ENCODE measurements at places on chromosomes 2 and 18. TPM values are rescaled to one million over a fixed set of nuclear protein-coding genes. Genes with fewer than 3 reads are reported as not detected.

- DNase-seq, result no peak
These were observed 12.1 kb downstream of the ACOXL start for GRCh38 chr2:110744429-110744828.

- no peak for DNase-seq
These were observed 98.7 kb upstream of the THOC1 start for GRCh38 chr18:366466-367061.

The CD8B2 gene
- not detected for total RNA-seq

DNA sequence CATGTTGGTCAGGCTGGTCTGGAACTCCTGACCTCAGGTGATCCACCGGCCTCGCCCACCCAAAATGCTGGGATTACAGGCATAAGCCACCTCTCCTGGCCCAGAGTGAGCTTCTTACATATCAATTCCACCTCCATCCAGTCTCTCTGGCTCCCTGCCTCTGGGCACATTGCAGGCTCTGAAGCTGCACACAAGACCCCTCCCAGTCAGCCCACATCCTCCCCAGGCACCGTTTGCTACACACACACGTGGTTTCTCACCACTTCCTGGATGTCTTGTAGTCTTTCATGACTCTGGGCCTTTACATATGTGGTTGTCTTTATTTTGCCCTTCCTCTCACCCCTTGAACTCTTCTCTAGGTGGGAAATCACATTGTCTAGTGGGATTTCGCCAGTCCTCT lies 64.0 kb upstream of the CABLES1 start:
- DNase-seq, result peak; percentile 87

DNA sequence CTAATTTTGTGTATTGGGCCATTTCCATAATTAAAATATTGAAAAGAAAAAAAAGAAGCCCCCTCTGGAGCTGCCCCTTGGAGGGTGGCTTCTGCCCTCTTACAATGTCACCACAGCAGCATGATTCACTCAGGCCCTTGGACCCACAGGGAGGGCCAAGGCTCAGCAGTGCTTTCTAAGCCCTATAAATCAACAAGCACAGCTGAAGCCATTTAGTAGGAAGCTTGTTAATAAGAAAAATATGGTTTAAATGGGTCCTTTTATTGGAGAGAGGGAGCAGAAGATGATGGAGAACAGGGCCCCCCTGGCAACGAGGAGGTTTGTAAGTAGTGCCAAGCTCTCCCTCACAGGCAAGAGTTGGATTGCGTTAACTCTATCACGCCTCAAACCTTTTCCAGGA lies 107.6 kb upstream of the FZD7 start:
- DNase-seq, result no peak

- DNase-seq, result no peak
These were observed 95.8 kb downstream of the PXDN start for GRCh38 chr2:1648241-1649102.

DNA sequence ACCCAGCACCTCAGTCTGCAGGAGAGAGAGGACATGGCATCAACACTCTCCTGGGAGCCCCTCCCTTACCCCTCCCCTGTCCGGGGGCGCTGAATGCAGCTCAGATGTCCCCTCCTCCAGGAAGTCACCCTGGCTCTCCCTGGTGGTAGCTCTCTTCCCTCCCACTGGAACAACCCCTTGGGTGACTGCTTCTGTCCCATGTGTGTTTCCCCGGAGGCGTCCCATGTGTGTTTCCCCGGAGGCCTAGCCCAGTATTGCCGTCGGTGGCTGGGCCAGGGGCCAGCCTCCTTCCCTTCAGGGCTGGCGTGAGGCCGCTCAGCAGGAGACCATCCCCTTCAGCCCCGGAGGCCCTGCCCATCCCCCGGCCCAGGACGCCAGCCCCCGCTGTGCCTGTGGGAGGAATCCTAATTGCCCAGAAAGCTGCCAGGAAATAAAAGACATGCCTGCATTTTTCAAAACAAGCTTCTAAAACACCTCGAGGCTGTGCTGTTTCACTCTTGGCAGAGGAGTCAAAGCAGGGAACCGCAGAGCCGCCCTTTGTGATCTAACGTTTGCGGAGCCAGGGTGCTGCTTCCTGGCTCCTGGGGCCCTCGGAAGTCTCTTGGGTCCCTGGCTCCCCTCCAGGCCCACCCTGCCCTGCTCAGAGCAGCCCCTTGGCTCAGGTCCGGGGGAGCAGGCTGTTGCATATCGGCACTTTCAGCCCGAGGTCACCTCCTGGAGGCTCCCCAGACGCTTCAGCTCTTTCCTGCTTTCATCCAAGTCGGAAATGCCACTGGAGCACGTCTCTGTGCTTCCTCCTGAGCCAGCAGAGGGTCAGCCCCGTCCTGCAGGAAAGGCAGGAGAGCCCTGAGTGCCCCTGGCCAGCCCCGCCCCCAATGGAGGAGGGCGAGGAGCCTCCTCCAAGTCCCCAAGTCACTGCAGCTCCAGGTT lies 11.4 kb downstream of the SNED1 start:
- DNase-seq, result peak; percentile 70

The EVA1A gene
- total RNA-seq, result not detected

DNA sequence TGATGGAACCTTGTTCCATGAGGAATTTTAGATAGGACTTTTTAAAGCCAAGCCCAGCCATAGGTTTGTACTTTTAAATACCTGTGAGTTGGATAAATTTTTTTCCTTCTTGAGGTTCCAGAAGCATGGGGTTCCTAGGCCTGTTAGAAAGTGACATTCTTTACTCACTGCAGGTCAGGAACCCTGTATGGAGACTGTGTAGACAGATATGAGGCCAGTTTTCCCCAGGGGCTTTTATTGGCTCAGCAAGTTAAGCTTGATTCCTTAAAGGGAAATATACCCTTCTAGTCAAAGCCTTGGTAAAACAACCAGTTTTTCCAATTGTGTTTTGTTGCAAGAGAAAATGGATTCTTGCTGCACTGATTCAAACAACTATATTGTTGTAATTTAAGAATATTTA lies 38.4 kb upstream of the GMCL1 start:
- no peak for DNase-seq

The SLC1A4 gene
- 2.2 TPM for total RNA-seq

GRCh38 chr2:54166121-54166773 lies 50.8 kb downstream of the ACYP2 start:
- DNase-seq, result no peak

The SERPINB4 gene
- not detected for total RNA-seq

DNA sequence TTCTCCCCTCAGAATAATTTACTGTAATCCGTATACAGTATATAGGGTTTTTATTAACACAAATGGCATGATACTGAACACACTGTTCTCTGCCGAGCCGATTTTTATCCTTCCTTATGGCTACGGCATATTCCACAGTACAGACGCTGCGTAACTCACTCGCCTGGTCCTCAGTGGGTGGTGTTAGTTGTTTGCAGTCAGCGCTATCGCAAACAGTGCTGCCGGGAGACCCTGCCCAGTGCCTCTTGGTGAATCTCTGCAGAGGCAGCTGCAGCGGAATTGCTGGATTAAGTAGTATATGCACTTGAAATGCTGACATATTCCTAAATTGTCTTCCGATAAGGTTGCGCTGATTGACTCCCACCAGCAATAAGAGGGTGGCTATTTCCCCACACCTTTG lies 73.9 kb downstream of the MARCO start:
- no peak for DNase-seq

GRCh38 chr2:208916881-208917280 lies 507.0 kb upstream of the MAP2 start:
- DNase-seq, result no peak

- no peak for DNase-seq
These were observed 8.1 kb downstream of the FAM171B start for GRCh38 chr2:186702006-186702405.

- DNase-seq, result no peak
These were observed 38.8 kb upstream of the CCBE1 start for GRCh38 chr18:59736061-59736460.

DNA sequence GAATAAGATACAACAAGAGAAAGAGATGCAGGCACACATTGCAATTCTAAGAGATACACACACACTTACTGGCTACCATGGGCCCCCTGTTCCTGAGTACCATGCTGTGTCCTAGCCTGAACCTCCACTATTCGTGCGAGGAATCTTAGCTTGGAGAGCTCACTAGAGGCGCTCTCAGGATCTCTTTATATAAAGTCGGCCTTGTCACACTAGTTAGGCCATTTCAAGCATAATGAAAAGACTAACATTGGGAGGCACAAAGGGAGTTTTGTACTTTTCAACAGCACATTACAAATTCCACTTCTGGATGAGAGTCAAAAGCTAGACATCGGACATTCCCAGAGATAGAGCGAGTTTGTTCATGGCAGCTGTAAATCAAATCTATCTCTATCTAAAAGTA lies 365.2 kb downstream of the DSEL start:
- DNase-seq, result no peak

DNA sequence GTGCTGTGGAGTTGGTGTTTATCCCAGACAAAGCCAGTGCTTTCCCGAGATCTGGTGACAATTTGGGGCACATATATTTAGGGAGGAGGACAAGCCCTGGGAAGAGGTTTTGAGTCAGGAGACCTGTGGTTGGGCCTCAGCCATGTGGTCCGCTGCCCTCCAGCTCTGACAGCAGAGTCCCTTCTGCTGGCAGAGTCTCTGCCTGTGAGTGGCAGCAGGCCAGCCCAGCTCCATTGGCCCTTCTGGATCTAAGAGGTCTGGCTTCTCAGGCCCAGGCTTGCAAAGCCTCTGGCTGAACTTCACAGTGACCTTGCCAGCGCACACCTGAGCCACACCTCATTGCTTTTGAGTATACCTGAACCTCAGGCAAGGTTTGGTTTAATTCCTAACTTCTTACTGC lies 115.3 kb downstream of the BCL2L11 start:
- no peak for DNase-seq

GRCh38 chr2:46411985-46412384 lies 67.4 kb upstream of the TMEM247 start:
- DNase-seq, result no peak

The POTEJ gene
- not detected for total RNA-seq

GRCh38 chr18:63342206-63342605 lies 22.6 kb upstream of the BCL2 start:
- no peak for DNase-seq

The DSG4 gene
- total RNA-seq, result not detected

The MDH1B gene
- total RNA-seq, result 0.17 TPM

The MOCOS gene
- total RNA-seq, result 0.18 TPM

DNA sequence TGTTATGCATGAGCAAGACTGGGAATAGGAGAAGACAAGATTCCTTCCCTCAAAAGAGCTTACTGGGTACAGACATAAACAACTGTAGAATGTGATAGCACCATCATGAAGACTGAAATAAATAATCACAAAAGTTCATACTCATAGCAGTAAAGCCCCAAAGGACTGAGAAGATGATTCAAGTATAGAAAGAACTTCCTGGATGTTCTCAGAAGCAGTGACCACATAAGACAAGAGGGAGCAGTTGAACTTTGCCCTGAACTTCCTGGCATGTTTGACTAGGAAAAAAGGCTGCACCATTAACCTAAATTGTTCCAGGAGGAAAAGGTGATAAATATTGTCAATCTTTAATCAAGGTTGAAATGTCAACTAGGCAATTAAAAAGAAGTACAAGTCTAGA lies 57.8 kb upstream of the CCDC141 start:
- DNase-seq, result no peak

DNA sequence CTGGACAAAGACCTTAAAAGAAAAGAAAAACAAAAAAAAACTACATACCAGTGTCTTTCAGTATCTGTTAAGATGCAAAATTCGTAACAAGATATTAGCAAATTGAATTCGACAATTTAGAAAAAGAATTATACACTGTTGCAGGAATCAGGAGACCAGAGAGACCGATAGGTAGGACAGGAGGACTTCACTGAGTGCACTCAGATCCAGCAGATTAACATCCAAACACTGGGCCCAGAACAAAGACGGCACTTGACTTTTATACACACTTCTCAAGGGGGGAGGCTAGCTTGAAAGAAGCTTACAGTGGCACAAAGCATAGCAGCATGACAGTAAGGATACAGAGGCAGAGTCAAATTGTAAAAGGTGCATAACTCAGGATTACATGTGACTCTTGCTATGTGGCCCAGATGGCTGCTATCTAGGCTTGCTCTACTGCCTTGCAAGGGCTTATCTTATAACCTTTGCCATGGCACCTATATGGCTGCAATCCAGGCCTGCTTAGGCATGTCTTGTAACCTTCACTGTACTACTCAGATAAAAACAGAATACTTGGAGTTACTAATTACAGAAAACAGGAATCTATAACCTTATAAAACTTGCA lies 507.3 kb upstream of the LRRTM4 start:
- no peak for DNase-seq

The ARID5A gene
- total RNA-seq, result 124 TPM

The CSRNP3 gene
- not detected for total RNA-seq

DNA sequence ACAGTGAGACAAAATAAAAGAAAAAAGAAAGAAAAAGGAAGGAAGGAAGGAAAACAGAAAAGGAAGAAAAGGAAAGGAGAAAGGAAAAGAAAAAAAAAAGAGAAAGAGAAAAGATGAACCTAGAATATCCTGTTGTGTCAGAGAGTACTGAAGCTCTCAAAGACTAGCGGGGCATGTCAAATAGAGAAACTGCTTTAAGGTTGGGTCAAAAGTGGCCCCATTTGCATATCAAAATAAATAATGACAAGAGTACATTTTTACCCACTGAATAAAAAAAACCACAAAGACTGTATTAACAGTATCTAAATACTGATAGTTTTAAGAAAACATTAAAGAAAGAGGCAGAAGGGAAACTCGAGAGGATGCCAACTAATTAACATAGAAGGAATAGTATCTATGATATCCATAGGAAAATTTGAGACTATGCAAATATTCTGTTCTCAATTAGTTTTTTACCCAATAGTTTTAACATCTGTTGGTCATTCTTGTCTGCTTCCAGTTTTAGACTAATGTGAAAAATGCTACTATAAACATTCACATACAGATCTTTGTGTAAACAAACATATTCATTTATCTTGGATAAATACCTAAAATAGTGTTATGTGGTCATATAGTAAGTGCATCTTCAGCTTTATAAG lies 53.2 kb downstream of the SFXN5 start:
- DNase-seq, result no peak

GRCh38 chr2:140023291-140023690 lies 1243.1 kb upstream of the NXPH2 start:
- no peak for DNase-seq
